ENCODE measurements at places on chromosomes 7 and 10. TPM values are rescaled to one million over a fixed set of nuclear protein-coding genes. Genes with fewer than 3 reads are reported as not detected.

GRCh38 chr10:97028126-97028831 lies 157.5 kb downstream of the SLIT1 start:
- DNase-seq = no peak

GRCh38 chr7:134246347-134246746 lies 70.4 kb downstream of the SLC35B4 start:
- no peak for DNase-seq

DNA sequence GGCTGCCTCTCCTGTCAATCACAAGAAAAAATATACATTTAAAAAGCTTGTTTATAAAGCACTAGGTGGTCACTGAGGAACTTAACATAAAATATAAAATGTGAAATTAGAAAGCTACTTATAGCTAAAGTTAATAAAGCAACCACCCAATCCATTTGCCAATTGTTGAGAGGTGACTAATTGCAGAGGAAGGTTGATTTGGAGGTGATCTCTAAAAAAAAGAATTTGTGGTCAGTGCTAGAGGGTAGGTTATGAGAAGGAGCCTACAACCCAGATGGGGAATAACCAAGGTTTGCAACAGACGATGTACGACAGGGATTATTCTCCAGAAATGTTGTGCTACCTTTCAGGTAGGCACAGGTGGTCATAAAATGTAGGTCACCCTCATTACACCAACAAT lies 444.2 kb upstream of the C7orf33 start:
- DNase-seq = no peak

The ATOH7 gene
- 0.54 TPM for total RNA-seq

DNA sequence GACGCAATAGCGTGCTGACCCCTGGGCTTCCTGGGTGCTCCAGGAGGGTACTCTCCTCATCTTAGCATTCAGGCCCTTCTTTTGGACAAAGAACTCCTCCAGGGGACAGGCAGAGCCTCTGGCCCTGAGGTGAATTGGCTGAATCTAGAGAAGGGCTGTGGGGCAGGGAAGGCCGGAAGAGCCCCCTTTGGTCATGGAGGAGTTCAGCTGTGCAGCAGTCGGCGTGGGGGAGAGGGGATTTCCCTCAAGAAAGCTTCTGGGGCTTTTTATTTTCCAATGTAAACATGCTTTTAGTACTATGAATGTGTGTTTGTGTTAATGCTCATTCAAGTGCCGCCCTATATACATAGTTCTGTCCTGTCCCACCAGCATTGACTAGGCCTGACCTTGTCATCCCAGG lies 38.8 kb downstream of the FIGNL1 start:
- no peak for DNase-seq

- no peak for DNase-seq
Measured at GRCh38 chr7:42244828-42245227, 7.8 kb upstream of the GLI3 start.

- DNase-seq = no peak
Measured at GRCh38 chr7:93044147-93044810, 73.5 kb downstream of the SAMD9 start.

DNA sequence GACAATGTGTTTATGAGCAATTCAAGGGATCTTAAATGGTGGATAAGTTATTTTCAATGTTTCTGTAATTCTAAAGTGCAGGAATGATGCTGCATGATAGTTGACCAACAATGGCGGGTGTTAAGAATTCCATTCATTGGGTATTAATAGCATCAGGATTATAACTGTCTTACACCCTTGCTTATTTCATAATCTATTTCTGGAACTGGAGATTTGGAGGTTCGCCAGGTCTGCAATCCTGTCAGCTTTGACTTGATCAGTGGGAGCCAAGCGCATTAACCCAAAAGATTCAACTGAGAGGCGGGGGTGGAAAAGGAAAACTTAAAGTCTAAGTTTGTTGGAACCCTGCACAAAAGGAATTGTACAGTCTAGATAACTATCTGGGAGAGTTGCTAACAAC lies 114.9 kb upstream of the ZEB1 start:
- DNase-seq = no peak

The SSC4D gene
- total RNA-seq = 1.6 TPM
